ENCODE measurements at places on chromosomes 1 and 21. TPM values are rescaled to one million over a fixed set of nuclear protein-coding genes. Genes with fewer than 3 reads are reported as not detected.

DNA sequence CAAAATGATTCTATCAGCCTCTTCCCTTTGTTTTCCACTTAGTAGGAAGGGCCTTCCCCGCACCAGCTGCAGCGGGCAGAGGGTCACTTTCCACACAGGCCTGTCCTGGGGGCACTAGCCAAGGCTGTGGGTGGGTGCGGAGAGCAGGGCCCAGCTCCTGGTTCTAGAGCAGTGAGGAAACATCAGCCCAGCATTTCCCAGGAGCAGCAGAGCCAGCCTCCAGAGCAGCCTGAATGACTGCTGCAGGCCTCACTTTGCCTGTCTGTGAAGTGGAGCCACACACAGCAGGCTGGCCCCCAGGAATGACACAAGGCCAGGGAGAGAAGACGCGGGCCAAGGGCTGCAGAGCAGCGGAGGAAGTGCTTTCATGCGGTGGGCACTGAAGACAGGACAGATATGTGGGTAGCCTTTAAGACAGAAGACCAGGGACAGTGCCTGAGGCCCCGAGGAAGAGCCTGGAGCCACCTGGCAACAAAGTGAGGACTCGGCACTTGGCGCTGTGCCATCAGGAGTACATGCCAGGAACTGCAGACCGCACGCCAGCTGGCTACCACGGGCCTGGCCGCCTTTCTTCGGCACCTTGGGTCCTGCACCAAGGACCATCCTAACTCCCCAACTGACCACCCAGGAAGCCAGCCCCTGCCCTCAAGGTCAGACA is 42.0 kb downstream of the ACOT7 start:
- DNase-seq = no peak

- DNase-seq = no peak
Observed at GRCh38 chr1:193929374-193930033, 743.1 kb upstream of the B3GALT2 start.

DNA sequence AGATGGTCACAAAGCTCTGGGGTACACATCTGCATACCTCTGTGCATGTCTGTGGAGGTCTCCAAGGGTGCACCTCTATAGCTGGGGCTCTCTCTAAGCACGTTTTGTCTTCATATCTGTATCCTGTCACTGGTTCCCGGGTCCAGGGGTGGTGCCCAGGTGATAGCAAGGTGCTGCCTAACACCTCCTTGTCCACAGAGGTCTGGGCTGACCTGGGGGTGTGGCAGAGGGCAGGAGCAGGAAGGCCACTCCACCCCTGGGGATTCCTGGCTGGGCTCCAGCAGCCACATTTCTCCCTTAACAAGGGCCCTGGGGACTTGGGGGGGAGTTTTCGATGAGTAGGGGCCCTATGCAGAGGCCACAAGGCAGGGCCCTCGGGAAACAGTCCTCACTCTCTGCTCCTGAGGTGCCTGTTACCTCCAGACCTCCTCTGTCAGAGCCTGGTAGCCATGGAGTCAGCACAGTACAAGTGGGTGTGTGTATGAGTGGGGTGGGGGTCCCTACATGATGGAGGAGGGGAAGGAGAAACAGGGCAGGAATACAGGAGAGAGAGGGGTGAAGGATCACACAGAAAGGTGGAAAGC is 7.0 kb upstream of the CDCP2 start:
- no peak for DNase-seq

- DNase-seq = no peak
Observed at GRCh38 chr1:44389437-44389836, 15.6 kb upstream of the RNF220 start.

DNA sequence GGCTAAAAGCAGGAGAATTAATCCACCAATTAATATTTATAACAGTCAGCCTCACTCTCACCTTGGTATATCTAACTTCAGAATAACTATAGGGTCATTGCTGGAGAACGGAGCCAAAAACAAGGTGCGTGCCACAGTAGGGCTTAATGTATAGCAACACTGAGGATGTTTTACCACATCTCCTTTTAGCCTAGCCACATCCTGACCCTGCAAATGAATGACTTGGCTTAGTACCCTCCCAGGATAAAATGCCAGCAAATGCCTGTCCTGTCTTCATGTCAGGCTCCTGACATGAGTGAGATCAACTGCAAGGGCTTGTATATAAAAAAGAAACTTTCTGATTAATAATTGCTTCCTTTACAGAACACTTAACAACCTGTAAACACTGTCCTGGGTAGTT is 2.7 kb upstream of the CDC42BPA start:
- DNase-seq = no peak

GRCh38 chr1:26302733-26303405 is 3.6 kb downstream of the UBXN11 start:
- DNase-seq = peak; percentile 29

GRCh38 chr1:203156280-203156679 is 19.3 kb downstream of the MYBPH start:
- no peak for DNase-seq

GRCh38 chr1:15023205-15023604 is 130.3 kb upstream of the TMEM51 start:
- DNase-seq = no peak

GRCh38 chr1:205500240-205501233 is 3.9 kb upstream of the CDK18 start:
- no peak for DNase-seq

DNA sequence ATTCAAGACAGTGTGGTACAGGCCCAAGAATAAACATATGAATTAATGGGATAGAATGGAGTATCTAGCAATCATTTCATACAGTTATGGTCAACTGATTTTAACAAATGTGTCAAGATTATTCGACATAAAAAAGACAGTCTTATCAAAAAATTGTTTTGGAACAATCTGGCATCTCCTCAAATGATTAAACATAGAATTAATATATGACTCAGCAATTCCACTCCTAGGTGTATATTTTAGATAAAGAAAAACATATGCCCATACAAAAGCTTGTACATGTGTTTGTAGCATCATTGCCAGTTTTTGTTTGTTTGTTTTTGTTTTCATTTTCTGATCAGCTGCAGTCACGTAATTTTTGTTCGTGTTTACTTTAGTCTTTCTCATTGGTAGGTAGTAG is 1188.3 kb downstream of the BRINP3 start:
- DNase-seq = no peak

DNA sequence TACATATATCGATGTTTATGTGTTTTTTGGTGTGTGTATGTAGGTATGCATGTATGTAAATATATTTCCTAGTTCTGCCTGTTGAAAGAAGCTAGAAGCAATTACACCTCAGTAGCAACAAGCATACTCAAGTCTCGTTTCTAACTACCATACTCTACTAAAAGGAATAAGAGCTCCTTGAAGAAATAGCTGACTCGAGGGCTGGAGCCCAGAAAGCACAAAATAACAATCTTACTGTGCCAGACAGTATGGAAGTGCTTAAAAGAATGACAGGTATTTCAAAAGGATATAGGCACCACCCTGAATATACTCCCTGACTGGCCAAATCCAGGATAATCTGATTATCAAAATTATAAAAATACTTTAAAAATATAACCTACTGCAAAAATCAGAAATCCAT is 23.2 kb downstream of the FUBP1 start:
- no peak for DNase-seq

- DNase-seq = no peak
Observed at GRCh38 chr1:154682254-154682653, 74.3 kb upstream of the ADAR start.

DNA sequence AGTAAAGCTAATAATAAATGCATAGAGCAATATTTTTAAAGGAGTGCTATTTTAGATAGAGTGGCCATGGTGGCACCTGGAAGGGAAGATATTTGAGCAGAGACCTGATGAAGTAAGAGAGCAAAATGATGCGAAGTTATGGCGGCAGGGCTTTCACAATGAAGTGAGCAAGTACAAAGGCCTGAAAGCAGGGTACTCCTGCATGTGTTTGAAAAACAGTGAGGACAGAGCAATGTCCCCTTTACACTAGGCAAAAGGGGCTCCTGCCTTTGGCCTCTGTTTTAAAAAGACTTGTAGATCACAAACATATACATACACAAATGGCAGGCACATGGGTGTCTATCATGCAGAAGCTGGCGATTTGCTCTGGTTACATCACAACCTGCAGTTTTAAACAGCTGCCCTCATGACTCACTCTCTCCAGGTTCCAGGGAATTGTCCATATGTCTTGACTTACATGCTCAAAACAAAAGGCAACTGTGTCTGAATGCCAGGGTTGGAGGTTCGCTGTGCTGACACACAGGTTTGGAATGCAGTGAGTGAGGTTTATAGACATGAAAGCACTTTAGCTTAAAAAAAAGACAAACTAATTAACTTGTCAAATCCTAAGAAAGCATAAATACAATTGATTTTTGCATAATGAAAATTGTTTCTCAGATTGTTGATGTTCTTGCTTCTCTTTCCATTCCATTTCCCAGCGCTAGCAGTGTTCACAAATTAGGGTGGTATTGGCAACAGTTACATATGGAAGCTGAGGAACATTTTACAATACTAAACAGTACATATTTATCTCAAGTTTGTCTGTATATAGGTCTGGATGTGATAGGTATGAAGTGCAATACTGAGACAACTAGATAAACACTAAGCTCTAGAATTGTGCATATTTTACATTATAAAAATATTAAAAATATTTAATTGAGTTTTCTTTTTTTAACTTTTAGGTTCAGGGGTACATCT is 313.9 kb downstream of the BARHL2 start:
- peak; percentile 76 for DNase-seq

DNA sequence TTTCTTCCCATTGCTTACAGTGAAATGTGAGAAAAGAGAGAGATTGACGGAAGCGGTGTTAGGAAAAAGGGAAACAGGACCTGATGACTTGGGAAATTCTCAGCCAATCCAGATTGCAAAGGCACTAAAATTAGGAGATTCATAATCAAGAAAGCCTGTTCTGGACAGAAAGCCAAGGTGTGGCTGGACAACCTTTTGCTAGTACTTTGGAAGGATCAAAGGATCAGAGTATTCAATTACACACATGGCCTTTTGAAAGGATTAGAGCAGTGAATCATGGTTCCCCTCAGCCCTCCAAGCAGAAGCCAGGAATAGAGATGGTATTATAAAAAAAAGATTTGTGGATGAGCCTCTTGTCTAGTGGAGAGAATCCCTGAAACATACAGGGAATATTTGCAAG is 669.8 kb upstream of the ADAMTS5 start:
- DNase-seq = no peak

- no peak for DNase-seq
Observed at GRCh38 chr1:20660363-20660762, 806 bp downstream of the DDOST start.

DNA sequence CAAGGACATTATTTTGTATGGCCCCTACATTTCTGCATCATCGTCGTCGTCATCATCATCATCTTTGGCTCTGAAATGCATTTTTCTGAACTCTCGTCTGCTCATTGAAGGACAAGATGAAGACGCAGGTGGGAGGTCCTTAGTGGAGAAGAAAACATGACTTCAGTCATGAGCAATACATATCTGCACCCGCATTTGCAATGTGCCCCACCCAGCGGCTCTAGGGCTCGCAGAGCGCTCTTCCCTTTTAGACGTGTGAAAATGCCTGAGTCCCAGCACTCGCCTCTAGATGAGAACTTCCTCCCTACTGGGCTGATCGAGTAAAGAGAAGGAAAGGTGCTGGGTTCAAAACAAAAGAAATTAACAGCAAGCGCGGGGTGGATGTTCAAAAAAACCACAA is 10.1 kb downstream of the C1orf174 start:
- no peak for DNase-seq

GRCh38 chr1:164559342-164560051 is 513 bp downstream of the PBX1 start:
- DNase-seq = no peak

DNA sequence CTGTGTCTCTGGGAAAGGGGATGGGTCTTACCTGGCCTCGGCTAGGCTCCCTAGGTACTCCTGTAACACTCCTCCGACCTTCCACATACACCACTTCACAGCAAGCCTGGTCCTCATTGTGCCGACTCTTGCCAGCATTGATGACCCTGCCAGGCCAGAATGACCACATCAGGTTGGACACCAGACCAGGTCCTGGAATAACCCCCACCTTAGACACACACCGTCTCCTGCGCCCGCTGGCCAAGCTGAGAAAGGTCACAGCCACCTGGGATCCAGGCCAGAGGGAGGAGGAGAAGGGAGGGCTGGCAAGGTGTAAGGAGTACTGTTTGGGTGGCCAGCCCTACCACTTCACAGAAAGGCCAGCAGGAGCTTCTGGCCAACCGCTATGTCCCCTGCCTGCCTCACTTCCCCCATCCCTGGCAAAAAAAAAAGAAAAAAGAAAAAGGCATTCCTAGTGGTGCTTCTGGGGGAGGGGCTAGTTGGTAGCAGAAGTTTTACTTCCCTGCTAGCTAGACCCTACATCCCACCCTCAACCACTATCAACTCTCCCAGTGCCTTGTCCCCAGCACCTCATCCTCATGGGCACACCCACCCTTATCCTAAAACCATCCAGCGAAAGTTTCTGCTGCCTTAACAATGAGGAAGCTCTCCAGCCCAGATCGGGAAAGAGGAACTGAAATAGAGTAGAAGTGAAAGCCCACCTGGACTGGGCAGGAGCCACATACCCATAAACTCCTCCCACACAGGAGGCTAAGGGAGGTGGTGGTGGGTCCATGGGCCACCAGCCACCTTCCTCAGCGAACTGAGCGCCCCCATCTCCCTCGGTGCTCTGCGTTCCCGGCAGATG is 1.4 kb downstream of the PPM1J start:
- DNase-seq = no peak

DNA sequence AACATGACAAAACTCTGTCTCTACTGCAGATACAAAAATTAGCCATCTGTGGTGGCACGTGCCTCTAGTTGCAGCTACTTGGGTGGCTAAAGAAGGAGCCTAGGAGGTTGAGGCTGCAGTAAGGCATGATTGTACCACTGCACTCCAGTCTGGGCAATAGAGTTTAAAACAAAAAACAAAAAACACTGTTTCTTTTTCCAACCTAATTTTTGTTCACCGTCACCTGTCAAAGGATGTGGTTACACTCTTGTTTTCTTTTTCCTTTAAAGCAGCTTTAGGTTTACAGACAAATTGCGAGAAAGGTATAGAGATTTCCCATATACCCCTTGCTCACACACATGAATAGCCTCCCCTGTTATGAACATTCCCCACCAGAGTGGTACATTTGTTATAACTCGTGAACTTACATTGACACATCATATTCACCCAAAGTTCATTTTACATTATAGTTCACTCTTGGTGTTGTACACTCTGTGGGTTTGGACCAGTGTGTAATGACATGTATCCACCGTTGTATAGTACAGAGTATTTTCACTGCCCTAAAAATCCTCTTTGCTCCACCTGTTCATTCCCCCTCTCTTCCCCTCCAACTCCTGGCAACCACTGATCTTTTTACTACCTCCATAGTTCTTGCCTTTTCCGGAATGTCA is 26.2 kb downstream of the SMG7 start:
- no peak for DNase-seq

ATP1A4 gene
- total RNA-seq = not detected

CNST gene
- 10.8 TPM for total RNA-seq

OR2L13 gene
- not detected for total RNA-seq

OR14K1 gene
- total RNA-seq = not detected

PKP1 gene
- not detected for total RNA-seq

KCNN3 gene
- not detected for total RNA-seq

RIT1 gene
- total RNA-seq = 58.6 TPM

BMP8B gene
- total RNA-seq = 5.7 TPM

NUDT4B gene
- total RNA-seq = not detected

RCAN1 gene
- total RNA-seq = 6.3 TPM

TCEA3 gene
- 1.5 TPM for total RNA-seq

NEK2 gene
- 39.9 TPM for total RNA-seq

BTBD19 gene
- total RNA-seq = 1.9 TPM

EXTL1 gene
- total RNA-seq = not detected

NBPF6 gene
- total RNA-seq = not detected

Measured in Caki2 (cell line).